ENCODE measurements at places on chromosomes 7 and 10.

GRCh38 chr7:152411389-152411788, 24.4 kb downstream of the KMT2C start:
- no peak for DNase-seq

- no peak for DNase-seq
These were observed 82.0 kb downstream of the MKX start for GRCh38 chr10:27663621-27664020.

DNA sequence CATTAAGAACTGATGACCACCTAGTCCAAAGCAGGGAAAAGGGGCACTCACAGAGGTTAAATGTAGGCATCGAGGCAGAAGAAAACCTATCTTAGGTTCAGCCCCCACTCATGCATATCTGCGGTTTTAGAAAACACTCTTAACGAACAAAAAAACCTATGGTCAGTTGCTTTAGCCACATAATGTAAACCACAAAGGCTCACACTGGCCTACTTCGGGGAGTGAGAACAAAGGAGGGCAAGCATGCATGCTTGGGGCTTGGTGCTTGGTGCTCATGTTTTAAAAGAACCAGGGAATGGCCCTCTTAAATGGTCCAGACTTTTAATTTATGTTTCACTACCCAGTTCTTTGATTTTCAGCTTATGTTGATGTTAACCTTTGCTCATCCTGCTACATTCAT, 14.2 kb downstream of the INSYN2A start:
- DNase-seq: no peak

GRCh38 chr7:41028580-41028979, 674.3 kb downstream of the INHBA start:
- DNase-seq: no peak

GRCh38 chr10:88755753-88756152, 4.1 kb upstream of the LIPN start:
- DNase-seq: no peak
